ENCODE measurements at places on chromosomes 3 and 15.

DNA sequence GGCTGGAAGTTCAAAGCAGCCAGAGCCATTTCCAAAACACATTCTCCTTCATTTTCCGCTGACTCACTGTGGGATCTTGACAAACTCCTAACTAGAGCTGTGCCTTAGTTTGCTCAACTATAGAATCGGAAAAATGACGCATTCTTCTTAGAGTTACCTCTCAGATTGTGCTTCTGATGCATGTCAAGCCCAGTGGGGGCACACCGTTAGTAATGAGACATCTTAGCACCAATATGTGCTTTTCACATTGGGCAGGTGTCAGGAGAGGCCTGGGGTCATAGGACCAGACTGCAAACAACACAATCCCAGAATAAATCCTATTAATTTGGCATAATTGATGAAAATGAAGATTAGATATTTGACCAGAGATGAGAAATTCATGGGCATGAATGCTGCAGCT lies 71.3 kb upstream of the UBE3A start:
- no peak for DNase-seq

DNA sequence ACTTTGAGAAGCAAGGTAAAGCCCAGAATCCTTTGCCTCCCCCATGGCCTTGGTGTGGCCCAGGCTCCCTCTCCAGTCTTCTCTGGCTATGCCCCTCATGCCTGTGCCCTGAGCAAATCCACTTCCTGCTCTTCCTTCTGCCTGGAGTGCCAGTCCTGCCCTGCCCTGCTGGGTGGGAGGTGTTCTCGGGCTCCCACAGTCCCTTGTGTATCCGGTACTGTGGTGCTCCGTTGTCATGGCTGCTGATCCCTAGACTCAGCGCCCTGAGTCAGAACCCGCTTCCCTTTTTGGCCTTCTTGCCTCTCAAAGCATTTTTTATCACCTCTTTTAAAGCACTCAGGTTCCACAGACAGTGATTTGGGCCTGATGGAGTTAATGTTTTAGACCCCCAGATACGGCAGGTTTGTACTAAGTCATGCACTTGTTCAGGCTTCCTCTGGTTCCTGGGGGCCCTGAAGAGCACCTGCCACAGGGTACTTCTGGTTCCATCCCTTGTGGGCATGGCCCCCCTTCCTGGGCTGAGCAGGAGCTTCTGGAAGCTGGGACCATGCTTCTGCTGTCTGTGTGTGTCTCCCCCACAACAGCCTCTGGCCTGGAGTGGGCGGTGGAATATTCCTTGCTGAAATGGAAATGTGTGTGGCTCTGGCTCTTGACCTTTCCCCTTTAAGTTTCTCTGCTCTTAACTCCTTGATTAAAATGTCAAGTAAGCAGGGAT lies 29.6 kb upstream of the ADAMTS7 start:
- peak; percentile 16 for DNase-seq

DNA sequence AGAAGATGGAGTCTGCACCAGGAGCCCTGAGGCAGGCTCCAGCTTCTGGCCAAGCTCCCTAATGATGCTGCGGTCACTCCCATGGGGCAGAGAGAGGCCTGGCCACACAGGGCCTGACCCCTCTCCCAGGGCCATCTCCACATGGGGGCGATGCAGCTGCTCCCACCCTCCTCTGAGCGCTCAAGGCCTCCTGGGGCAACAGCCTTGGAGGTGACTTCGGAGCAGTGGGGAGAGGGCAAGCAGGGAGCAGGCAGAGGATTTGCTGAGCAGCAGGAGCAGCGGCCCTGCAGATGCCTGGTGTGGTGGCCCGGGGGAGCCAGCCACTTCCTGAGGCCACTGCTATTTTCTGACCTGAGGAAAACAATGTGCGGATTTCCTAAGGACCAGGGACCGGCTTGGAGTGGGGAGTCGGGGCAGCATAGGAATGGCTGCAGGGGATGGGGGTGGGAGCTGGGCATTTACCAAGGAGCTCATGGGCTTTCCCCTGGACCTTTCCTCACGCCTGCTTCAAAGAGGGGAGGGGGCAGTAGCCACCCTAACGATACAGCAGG lies 81.6 kb upstream of the RPL32 start:
- DNase-seq: no peak

GRCh38 chr3:33430571-33430970 lies 9.6 kb downstream of the UBP1 start:
- no peak for DNase-seq

DNA sequence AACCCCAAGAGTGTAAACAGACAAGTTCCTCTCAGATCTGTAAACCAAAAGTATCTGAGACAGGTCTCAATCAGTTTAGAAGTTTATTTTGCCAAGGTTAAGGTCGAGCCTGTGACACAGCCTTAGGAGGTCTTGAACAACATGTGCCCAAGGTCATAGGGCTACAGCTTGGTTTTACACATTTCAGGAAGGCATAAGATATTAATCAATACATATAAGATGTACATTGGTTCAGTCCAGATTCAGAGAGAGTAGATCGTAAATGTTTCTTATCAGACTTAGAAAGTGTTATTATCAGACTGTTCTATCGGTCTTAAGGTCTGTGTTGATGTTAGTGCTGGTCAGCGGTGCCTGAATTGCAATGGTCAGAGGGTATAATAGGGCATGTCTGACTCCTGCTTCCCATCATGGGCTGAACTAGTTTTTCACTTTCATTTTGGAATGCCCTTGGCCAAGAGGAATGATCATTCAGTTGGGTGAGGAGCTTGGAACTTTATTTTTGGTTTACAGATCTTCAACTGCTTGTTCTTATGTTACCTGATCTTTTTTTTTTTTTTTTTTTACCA lies 27.0 kb upstream of the MFGE8 start:
- no peak for DNase-seq

DNA sequence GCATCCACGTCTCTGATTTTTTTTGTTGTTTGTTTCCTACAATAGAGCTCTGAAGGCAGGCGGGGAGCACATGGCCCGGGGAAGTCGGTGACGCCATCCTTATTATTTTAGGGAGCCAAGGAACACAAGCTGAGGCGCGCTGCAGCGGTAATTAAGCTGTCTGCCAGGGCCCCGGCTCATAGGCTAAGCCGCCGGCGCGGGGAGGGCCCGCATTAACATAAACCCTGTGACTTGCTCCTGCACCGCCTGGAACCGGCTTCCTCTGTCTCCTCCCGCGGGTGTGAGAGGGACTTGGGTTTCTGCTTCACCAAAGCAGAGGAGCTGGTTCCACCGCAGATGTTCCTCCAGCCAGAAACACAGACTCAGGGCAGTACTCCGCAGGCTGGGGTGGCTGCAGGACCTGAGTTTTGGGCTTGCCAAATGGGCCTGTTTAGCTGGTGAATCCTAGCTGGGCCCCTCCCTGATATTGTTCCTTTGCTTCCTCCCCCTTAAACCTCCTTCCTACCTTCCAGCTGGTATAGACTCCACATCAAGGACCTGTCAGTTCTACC lies 25.3 kb downstream of the ANP32A start:
- peak; percentile 98 for DNase-seq

DNA sequence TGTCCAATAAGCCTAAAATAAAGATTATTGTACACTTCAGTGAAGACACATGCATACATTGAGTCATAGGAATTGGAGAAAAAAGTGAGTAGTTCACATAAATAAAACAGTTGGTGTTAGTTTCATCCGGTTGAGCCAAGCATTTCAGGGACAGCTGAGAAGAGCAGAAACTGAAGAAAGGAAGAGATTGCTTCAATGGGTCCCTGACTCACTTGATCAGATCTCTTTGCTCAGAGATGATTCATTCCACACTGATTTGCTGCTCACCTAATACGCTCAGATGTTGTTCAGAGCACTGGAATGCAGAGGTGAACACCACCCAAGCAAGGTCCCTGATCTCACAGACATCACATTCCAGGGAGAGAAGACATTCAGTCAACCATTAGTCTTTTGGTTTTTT lies 93.7 kb downstream of the RAD18 start:
- no peak for DNase-seq

GRCh38 chr3:62873761-62874710 lies 1.2 kb downstream of the CADPS start:
- peak; percentile 21 for DNase-seq

GRCh38 chr15:59649603-59650002 lies 7.7 kb downstream of the GTF2A2 start:
- no peak for DNase-seq

GRCh38 chr3:139378587-139379241 lies 10.7 kb downstream of the COPB2 start:
- DNase-seq: no peak

DNA sequence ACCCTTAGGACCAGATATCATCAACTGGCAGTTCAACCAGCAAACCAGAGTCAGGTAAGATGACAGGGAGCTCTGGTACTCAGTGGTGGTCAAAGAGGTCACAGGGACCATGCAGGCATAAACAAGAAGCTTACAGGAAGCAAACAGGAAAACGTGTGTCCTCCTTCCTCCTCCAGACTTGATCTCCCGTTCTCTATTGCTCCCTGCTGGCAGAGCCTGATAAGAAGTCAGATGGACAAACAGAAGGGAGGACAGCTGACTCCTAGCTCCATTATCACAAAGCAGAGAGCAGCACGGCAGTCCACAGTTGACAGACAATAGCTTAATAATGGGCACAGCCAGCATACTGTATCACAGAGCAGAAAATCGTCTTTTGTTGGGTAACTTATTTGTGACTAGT lies 156.5 kb upstream of the SLC2A2 start:
- DNase-seq: no peak

DNA sequence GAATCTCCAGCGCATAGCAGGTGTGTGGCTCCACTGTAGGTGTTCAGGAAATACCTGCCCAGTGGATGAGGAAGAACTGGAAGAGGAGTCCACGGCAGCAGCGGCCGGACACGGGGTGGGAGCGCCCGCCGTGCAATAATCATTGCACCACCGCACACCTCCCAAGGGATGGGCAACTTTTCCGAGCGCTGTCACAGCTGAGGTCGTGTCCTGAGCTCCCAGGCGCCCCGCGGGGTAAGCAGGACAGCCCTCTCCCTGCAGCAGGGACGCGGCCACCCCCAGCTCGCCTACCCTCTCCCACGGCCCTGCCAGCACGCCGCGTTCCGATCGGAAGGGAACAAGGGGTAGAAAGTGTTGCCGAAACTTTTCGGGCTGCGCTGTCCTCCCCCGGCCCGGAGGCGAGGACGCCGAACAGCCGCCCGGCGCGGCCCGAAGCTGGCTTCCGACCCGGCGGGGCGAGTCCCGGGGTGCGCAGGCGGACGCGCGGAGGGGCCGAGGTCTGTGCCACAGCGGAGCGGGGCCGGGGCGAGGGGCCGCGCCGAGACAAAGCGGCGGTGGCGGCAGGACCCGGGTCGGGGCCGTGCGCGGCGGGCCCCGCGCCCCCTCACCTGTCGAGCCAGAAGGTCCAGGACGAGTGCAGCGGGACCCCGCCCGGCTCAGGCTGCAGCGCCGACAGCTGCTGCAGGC lies 475 bp downstream of the EIF4E3 start:
- DNase-seq: peak; percentile 88

Measured in lower leg skin (tissue), 4 donors.